ENCODE measurements at places on chromosomes 11 and 22. TPM values are rescaled to one million over a fixed set of nuclear protein-coding genes. Genes with fewer than 3 reads are reported as not detected.

Gene PKDREJ
- total RNA-seq = not detected

Gene OR2D2
- not detected for total RNA-seq

Gene APOBEC3F
- 9.1 TPM for total RNA-seq

DNA sequence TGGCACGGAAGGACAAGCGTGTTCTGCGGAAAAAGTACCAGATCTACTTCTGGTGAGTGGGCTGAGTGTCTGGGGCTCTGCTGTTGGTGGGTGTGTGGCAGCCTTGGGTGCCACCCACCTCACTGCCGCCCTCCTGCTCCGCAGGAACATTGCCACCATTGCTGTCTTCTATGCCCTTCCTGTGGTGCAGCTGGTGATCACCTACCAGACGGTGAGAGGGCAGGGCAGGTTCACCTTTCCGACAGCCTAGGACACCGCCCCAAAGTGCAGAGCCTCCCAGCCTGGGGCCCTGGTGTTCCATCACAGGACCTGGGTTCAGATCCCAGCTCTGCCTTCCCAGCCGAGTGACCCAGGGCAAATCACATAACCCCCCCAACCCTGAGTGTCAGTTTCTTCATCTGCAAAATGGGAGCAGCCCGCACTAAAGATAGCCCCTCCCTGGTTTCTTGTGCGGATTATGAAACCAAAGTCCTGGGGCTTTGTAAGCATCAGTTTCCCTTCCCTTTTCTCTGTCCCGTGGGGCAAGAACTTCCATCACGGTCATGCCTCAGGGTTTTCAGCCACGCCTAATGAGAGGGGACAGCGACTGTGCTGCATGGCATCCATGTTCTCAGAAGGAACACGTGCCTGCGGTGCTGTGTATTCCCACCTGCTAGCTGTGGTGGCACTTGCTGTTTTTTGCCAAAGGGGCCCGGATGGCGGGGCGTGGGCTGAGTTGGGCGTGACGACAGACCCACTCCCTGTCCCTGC, 9.8 kb upstream of the TAGLN start:
- DNase-seq = no peak

GRCh38 chr11:132080127-132080526, 709.7 kb downstream of the NTM start:
- DNase-seq = no peak

- no peak for DNase-seq
These were observed 244.9 kb upstream of the SYN3 start for GRCh38 chr22:33303099-33303498.

- DNase-seq = no peak
These were observed 26.5 kb downstream of the GRAMD4 start for GRCh38 chr22:46646531-46647215.

- DNase-seq = no peak
These were observed 206.4 kb downstream of the TBC1D22A start for GRCh38 chr22:46968848-46969247.

GRCh38 chr11:21415606-21416005, 746.2 kb downstream of the NELL1 start:
- DNase-seq = no peak

- DNase-seq = peak; percentile 90
These were observed 44.4 kb upstream of the CLDN5 start for GRCh38 chr22:19568337-19569275.

DNA sequence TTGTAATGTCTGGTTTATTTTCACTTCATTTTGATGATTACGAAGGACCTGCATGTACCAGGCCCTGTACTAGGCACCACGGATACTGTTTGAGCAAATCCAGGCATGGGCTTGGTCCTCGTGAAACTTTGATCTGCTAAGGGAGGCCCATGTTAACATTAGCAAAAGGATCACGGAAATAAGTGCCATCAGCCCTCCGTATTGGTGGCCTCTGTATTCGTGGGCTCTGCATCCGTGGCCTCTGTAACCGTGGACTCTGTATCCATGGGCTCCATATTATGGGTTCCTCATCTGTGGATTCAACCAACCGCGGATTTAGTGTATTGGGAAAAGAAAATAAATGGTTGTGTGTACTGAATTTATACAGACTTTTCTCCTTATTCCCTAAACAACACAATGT, 8.7 kb downstream of the ARHGAP8 start:
- DNase-seq = no peak

DNA sequence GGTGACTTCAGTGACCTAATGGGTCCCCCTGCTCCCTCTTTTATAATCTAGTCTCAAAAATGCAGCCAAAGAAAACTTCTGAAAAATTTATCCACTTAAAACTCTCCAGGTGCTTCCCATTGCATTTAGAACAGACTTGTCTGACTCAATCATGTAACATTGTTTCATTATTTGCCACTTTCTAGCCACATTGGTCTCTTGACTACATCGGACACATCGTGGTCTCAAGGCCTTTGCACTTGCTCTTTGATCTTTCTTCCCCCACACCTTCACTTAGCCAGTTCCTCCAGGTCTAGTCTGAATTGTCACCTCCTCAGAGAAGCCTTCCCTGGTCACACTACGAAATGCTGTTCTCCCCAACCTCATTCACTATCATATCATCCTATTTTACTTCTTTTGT, 97.0 kb upstream of the E2F8 start:
- no peak for DNase-seq

GRCh38 chr11:3971756-3972404, 116.4 kb downstream of the STIM1 start:
- DNase-seq = peak; percentile 35

DNA sequence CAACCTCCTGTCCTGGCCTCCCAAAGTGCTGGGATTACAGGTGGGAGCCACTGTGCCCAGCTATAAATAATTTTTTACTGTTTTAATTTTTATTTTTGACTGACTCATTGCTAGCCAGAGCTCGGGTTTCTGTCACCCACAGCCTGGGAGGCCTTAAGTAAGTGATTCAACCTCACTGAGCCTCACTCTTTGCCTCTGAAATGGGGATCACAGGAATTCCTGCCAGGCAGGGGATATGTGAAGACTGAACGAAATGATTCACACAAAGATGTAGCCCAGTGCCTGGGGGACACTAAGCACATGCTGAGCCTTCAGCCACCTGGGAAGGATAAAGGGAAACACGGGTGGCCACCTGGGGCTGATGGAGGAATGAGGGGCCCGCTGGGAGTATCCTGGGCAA, 3.8 kb upstream of the LRRC74B start:
- DNase-seq = peak; percentile 72

Gene IRAG1
- 63.7 TPM for total RNA-seq

GRCh38 chr11:124919898-124920297, 848 bp downstream of the HEPN1 start:
- DNase-seq = no peak

GRCh38 chr11:44775366-44775984, 48.7 kb downstream of the TSPAN18 start:
- peak; percentile 26 for DNase-seq

GRCh38 chr22:43473441-43473840, 61.6 kb downstream of the MPPED1 start:
- DNase-seq = no peak

- no peak for DNase-seq
These were observed 182.5 kb upstream of the TENM4 start for GRCh38 chr11:79623375-79623774.

DNA sequence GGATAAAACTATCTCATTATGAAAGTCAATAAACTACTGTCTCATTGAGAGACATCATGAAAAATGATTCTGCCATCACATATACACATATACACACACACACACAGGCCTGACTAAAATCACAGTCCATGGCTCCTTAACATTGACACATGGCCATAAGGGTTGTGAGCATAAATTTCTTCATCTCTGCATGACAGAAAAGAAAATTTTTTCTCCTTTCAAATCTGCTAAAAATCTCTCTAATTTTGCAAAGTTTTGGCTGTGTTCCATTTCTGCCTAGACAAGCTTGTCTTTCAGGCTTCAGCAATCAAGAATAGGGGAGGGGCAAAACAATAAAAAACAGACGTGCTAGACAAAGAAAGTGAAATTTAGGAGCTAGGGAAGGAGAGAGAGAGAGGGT, 324.5 kb downstream of the LRRC4C start:
- no peak for DNase-seq

Gene RNASEH2C
- total RNA-seq = 85.6 TPM

DNA sequence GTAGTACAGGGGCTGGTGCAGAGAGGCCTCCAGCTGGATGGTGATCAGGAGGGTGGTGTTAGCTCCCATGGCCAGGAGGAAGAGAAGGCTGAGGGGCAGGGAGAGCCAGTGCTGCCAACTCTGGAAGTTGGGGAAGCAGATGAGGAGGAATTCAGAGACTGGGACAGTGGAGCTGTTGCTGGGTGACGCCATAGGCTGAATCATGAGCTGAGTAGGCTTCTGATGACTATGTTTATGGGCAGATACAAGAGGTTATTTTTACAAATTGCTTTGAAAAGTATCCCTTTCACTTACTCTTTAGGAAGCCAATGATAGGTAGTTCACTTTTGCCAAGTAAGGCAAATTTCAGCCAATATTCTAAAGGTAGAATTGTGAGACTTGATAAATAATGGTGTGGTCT, 3.1 kb downstream of the OR56A1 start:
- DNase-seq = no peak

DNA sequence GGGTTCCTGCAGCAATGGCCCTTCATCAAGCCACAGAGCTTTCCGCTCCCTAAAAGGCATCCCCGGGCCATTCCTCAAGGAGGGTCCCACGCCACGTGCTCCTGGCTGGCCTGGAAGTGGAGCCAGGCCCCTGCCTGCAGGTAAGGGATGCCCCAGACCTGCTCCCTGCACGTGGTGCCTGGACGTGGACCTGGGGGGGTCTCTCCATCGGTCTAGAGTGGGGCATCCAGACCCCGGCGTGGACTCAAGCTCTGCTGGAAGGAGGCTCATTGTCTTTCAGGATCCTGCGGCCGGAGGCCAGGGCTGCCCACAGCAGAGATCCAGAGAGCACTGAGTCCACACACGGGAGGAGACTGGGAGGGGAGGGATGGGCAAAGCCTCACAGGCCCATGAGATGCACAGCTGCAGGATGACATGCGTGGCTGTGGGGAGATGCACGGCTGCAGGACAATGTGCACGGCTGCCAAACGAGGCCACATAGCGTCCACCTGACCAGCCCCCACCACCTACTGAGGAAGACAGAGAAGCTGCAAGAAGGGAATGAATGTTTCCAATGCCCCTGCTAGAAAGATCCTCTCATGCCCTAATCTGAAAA, 236.7 kb downstream of the BRD1 start:
- no peak for DNase-seq

DNA sequence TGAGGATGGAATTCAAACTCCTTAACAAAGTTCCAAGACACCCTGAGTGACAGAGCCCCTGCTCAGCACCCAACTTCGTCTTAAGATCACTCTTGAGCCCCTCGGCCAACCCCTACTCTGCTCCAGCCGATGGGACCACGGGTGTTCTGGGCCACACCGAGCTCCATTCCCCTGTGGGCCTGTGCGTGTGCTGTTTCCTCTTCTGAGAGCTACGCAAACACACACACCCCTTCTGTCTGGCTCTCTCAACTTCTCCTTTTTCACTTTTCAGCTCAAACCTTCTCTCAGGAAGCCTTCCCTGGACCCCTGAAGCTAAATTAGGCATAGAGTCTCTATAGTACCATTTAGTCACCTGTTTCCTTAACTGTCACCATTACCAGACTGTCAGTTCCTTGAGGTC, 37.5 kb upstream of the NNMT start:
- DNase-seq = no peak
